ENCODE measurements at places on chromosomes 5 and 9.
A peak's percentile ranks its signal among the peaks of the same experiment; 100 is the strongest.

- DNase-seq, result no peak
Measured at GRCh38 chr9:93475856-93476255, 22.5 kb upstream of the FAM120AOS start.

DNA sequence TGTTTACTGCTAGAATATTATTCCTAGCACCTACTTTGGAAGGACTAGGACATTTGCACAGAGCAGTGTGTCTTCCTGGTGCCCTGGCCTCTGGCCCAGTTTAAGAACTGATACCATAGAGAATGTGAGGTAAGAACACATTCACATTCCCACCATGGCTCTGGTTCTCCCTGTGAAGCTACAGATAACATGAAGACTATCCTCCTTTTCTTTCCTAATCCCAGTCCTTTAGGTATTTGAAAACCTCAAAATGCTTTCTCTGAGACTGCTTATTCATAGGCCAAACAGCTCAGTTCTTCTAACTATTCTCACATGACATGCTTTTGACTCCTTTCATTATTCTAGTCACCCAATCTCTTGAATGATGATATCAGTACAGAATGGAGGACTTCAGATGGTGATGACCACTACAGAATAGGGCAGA lies 11.9 kb downstream of the FAM219A start:
- DNase-seq, result no peak

- no peak for DNase-seq
Measured at GRCh38 chr5:24272741-24273140, 372.0 kb downstream of the CDH10 start.

DNA sequence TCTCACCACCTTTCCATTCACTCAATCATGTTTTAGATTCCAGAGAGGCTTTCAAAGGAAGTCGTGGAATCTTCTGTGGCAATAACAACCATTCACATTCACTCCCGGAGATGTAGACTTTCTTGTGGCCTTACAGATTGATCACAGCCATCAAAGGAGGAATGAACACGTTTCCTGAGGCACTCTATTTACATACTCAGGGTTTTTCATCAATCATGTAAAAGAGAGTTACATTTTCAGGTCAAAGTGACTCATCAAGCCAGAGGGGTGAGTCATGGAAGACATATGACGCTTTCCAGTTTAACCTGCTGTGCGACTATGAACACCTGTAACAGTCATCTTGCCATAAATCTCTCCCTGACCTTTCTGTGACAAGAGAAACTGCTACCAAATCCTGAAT lies 39.3 kb upstream of the RAD23B start:
- peak; percentile 65 for DNase-seq

DNA sequence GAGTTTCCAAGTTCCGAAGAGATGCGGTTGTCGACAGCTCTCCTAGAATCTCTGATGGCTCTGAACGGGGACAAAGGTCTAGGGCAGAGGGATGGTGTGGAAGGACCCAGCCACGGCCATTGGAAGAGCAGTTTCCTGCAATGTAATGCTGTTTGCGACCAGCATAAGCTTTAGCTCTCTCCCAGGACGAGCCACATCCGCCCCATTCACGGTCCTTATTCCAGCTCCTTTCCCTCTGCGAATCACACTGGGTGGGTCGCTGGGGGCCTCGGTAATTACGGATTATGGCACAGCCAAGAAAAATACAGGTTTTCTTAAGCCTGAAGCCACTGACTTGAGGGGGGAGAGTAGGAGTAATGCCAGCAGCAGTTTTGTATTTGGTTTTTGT lies 22.7 kb downstream of the ANXA2R start:
- DNase-seq, result peak; percentile 82

- peak; percentile 75 for DNase-seq
Measured at GRCh38 chr5:36150676-36151433, 832 bp downstream of the LMBRD2 start.

DNA sequence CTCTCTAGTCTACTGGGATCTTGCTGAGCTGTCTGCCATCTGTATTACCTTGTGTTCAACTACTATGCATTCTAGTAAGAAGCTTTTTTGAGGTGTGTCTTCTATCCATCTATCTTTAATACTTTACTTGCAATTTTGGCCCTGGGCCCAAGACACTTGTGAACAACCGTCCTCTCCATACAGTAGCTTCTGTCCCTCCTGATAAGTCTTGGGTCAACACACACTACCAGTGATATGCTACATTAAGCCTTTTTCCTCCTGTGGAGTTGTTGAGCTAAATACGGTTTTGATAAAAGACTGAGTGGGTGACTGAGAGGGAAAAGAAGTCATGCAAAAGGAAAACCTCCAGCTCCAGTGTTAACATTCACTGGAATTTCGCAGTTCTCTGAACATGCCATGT lies 133.3 kb upstream of the PCA3 start:
- no peak for DNase-seq

DNA sequence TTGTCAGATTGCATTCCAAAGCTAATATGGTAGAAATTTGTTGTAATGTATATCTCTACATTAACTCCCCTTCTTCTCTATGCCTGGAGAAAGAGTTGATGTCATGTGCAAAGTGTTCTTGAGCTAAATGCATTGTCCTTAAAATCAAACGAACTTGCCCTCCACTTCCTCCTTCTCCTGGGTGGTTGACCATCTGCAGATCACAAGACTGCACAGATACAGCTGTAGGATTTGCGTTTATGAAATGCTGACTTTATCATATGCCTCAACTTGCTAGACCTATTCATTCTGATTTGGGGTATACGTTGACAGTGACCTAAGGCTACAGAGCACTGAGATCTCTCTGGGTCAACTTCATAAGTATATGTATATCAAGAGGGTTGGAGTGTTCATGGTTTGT lies 8.3 kb downstream of the TRIM32 start:
- DNase-seq, result no peak

DNA sequence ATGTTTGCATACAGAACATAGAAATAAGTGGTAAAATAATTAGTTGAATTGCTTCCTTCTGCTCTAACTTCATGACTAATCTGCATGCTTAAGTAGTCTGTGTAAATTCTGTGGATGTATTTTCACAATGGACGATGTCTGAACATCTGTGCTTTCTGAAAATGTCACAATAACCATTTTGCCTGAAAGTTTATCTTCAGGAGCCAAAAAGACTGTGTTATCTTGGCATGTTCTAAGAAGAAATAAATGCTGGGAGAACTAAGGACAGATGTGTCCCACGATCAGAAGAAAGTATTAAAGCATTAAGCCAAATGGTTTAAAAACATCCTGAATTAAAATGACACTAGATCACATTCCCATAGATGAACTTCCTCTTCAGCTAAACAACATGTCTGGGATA lies 397.6 kb downstream of the SPOCK1 start:
- no peak for DNase-seq

Measured in NCI-H1417 (cell line).